ENCODE measurements at places on chromosomes 13 and 19.

GRCh38 chr13:77533875-77534788, 1.4 kb upstream of the SCEL start:
- no peak for DNase-seq

DNA sequence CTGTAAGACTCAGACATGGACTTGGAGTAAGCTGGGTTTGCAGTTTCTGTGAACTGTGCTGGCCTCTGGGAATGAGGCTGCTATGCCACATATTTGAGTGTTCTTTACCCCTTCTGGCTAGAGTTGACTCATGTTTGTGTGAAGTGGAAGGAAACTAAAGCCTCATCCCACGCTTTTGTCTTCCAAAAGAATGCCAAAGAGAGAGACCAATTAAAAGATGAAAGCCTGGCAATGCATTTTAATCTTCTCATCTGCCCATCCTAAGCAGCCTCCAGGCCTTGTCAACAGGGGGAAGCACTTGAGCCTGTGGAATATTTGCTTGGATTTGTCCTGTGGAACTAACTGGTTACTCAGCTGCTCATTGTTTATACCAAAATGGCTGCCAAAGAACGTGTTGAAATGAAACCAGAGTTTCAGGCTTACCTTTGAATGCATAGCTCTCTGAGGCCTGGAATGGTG, 49.1 kb downstream of the LMO7 start:
- no peak for DNase-seq

GRCh38 chr13:59776924-59777690, 386.6 kb downstream of the DIAPH3 start:
- DNase-seq = no peak

DNA sequence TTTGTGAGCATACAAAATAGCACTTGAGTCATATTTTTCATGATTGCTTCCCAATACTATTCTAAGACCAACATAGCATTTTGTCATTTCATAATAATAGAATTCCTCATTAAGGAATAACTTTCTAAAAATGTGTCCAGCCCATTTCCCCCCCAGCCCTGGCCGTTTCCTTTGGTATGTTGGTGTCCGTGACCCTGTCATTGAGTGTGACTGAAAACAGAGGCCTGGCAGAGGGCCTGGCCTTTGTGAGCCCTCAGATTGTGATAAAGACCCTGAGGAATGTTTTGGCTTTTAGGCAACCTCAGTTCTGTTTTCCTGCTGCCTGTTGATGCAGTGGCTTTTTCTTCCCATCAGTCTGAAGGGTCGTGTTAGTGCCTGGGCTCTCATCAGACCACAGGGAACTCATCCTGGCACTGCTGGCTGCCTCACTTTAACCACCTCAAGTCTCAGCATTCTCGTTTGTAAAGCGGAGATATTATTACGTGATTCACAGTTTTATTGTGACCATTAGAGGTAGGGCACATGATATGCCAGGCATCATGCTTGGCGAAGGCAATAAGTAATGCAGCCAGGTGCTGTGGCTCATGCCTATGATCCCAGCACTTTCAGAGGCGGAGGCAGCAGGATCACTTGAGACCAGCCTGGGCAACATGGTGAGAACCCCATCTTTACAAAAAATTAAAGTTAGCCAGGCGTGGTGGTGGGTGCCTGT, 13.8 kb downstream of the SPINT2 start:
- DNase-seq = no peak

DNA sequence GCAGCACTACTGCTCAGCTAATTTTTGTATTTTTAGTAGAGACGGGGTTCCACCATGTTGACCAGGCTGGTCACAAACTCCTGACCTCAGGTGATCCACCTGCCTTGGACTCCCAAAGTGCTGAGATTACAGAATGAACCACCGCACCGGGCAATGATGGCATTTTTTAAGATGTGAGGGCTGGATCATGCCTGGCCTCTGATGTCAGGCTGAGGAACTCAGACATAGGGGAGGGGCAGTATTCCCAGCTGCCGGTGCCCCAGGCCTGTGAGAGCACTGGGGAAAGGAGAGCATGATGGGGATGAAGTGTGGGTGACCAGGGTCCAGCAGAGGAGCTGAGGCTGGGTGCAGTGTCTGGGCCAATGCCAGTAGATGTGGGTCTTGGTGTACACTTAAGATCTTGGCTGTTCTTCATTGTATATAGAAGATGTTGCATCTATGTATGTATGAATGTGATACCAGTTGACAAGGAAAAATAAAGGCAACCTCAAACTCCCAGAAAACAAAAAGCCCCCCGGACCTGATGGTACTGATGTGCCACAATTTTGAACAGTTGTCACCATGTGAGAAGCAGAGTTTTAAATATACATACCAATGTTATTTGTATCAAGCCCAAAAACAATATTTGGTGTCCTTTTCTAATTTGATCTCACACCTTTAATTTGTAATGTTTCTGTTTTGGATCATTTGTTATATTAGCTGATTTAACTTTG, 3.4 kb upstream of the PLVAP start:
- no peak for DNase-seq

DNA sequence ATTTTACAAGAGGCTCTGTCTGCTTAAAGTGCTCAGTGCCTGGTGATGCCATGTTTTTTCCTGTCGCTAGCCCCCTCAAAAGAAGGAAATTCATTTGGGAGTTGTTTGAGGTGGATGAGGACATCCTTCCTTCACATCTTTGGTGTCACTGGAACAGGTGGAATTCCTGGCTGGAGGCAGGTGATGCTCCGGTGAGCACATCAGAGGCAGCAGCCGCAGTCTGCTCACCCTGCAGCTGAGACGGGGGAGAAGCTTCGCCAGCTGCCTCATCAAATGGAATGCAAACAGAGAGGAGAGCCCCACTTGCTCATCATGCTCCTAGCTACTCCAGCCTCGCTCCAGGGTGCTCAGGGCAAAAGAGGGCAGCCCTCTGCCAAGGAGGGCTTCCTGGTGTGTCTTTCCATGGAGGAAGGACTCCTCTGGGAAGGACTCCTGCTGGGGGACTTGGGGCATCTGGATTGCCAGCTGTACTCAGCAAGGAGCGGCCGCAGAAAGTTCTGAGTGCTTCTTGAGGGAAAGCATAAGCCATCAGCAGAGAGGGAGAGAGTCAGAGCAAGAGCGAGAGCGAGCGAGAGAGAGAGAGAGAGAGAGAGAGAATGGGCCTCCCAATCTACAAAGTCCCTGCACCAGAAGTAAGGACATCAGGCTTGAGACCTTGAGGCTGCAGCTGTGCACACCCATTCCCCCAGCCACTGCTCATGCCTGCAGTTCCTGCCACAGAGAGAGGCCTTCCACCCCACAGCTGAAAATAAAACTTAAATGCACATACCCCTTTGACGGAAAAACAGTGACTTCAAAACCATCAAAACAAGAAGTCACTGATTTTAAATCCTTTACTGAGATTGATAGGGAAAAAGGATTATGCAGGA, 74.3 kb upstream of the UBL3 start:
- no peak for DNase-seq

DNA sequence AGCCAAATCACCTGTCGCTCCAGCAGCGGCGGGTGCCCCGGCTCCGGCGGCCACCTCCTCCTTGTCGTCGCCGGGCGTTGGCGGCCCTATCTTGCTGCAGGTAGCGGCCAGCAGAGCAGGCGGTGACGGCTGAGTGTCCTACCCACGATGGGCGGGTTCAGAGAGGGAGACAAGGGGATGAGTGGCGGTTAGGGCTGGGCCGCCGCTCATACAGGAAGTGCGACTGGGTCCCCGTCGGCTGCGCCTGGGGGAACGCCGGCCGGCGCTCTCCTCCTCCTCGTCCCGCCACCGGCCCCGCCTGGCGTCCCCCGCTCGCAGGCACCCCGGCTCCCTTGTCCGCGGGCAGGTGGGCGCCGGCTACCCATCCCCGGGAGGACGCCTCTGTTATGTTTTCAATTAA, 1692.0 kb downstream of the SLITRK5 start:
- DNase-seq = no peak

DNA sequence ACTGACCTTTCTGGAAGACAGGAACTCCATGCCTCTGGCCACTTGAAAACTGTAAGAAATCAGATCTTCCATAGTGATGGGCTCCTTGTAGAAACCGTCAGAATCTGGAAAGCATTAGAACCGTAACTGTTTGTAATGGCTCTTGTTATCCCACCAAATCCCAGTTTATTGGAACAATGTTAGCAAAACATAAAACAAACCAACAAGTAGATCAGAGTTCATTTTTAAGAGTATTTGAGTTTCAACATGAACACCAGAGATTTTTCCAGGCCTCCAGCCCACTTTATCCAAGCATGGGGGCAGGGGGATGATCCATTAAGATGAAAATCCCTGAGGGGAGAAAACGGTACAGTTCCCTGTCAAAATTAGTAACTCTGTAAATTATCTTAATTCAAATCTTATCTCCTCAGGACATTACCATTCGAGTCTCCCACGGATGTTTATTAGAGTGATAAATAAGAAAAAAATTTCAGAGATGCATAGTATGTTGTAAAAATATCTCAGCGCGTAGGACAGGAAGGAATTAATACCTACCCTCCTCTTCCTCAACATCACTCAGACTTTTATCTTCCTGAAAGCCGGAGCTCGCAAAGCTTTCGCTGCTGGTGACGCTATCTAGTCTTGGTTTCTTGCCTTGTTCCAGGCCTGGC, 172.5 kb downstream of the FLT1 start:
- no peak for DNase-seq

DNA sequence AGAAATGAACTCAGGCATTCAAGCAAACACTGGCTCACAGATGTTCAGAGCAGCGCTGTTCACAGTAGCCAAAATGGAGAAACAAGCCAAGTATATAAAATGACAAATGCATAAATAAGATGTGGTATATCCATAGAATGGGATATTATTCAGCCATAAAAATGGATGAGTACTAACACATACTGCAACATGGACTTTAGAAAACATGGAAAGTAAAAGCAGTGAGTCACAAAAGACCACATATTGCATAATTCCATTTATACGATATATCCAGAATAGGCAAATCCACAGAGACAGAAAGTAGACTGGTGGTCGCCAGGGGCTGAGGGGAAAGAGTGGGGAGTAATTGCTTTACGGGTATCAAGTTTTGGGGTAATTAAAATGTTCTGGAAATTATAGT, 6.6 kb downstream of the ZNF837 start:
- no peak for DNase-seq

All from cortex of kidney (tissue), 1 donor.